ENCODE measurements at places on chromosomes 16 and 17.

DNA sequence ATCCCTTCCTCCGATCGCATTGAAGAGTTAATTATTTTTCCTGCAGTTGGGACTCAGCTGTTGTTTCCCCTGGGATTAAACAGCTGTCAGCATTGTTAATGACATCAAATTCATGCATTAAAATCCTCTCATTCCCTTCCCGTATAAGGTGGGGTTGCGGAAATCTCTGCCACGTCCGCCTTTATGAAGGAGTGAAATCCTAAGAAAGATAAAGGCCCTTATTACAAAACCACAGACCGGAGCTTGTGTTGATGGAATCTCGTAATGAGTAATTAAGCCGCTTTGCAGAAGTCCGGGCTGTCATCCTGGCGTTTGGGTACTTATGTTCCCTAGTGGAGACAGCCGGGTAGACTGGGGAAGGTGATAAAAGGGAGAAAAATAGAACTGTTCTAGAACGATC, 627.6 kb downstream of the MAF start:
- DNase-seq: no peak

DNA sequence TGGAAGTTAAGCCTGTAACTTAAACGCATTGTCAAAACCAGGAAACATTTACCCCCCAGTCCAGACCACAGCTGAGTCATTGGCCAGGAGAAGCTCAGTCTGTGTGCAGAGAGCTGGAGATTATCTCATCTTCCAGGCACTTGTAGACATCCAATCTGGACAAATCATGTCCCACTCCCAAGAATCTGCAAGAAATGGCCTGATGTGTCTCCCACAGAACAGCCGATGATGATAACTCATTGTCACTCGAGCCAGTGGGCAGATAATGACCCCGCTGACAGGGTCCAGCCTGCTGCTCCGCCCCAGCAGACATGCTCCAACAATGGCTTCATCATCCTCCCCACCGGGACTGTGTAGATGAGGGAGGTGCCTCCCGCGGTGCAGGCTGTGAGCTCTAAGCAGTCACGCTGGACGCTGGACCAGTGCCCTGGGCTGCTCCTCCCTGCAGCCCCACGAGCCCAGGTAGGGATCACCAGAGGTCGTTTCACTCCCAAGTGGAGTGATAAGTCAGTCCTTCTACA, 322.5 kb downstream of the C16orf95 start:
- DNase-seq: no peak

DNA sequence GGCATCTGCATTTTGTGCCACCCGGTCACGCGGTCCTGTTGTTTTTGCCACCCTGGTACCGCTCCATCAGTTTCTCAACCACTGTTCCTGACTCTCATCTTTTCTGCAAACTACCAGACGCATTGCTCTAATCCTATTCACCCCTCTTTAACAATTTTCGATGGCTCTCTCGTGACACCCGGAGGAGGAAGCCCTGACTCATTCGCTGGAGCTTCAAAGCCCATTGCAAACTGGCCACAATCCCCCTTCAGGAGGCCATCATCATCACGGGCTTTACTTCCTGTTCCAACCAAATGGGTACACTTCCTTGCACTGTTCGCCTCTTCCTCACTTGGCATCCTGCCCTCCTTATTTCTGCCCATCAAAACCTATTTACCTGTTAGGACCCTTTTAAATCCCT, 155.3 kb downstream of the RGS9 start:
- no peak for DNase-seq

DNA sequence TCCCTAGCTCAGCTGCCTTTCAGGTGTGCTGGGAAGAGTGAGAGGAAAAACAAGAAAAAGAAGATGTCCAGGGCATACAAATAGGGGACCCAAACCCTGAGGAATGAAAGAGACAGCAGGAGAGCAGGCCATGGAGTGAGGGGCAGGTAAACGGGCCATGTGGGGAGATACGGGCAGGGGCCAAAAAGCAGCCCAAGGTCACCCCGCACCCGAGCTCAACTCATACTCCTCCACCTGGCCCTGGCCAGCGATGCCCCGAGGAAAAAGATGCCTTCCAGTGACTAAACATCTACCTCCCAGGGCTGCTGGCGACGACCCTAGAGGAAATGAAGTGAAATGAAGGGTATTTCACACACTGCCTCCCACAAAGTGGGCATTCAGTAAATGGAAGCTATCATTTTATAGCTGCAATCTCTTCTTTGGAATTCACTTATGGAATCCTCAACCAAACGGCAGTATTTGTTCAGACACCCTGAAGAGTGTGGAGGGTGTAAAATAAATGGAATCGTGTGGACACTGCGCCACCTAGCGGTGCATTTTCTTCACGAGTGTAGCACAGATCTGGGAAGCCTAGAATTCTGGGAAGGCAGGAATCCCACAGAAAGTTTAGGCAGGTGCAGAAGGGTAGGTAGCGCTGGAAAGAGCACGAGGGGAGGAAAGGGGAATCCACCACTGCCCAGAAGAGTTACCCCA, 14.9 kb downstream of the ELAC2 start:
- DNase-seq: peak; percentile 69

GRCh38 chr17:44307387-44308186, 814 bp upstream of the RUNDC3A start:
- DNase-seq: peak; percentile 67

GRCh38 chr16:54940279-54940604, 9.6 kb downstream of the IRX5 start:
- DNase-seq: no peak

DNA sequence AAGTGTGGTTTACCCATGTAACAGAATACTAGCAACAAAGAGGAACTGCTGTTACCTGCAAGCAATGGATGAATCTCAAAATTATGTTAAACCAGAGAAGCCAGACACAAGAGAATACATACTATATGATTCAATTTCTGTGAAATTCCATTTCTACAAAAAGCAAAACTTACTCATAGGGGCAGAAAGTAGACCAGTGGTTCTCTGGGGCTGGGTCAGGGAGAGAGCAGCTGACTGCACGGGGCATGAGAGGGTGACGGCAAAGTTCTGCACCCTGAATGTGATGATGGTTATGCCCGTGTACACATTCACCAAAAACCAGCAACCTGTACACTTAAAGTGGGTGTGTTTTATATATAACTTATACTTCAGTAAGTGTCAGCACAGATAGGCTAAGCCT, 3.1 kb downstream of the ZNF843 start:
- no peak for DNase-seq

DNA sequence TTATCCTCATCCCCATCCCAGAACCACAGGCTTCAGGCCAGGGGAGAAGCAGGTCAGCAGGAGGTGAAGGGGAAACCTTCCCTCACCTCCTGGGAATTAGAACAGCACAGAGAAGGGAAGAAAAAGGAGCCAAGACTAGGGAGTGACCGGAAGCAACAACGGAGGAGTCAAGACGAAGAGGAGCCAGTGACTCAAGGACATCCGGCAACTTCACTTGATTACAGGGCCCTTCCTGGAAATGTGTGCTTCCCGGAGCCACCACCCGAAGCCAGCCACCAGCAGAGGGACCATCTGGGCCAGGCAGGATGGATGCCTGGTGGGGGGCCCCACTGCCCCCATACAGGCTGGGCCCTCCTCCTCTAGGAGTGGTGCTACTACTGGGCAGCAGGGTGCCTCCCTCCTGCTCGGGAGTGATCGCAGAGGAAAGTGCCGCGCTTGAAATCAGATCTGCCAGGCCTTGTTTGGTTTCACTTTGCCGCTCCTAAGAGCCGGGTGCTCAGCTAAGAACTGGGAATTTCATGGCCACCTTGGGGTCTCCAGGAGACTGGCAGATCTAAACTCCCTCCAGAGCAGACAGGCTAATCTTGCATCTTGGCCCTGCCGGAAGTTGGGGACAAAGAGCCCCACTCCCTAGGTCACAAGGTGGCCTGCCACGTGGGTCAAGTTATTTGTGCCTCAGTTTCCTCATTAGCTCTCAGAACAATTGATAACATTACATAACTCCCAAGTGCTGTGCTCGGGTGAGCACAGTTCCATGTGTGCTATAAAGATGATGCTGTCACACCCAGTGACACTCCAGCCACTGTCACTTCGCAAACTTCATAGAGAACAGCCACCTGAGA, 6.6 kb downstream of the CDC42EP4 start:
- peak; percentile 53 for DNase-seq

DNA sequence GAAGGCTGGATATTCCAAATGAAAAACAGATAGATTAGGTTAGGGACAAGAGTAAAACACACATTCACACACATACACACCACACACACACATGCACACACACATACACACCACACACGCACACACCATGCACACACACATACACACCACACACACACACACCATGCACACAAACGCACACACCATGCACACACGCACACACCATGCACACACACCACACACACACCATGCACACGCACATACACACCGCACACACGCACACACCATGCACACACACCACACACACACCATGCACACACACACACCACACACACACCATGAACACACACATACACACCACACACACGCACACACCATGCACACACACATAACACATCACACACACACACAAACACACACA, 203.7 kb upstream of the ZFHX3 start:
- no peak for DNase-seq

DNA sequence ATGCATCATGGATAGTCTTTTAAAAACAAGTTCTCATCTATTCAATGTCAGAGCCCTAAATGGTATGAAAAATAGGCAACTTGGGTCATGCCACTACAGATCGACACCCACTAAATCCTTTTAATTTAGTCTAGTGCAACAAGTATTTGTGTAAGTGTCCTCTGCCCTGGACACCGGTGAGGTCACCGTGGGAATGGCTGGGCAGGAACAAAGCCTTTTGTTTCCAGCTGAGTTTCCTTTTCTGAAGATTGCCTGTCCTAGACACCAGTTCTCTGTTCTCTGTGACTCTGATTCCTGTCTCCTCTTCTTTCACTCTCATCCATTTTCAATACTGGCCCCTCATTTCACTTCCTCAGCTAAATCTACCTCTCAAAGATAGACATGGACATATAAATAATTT, 446.5 kb downstream of the MAF start:
- no peak for DNase-seq

DNA sequence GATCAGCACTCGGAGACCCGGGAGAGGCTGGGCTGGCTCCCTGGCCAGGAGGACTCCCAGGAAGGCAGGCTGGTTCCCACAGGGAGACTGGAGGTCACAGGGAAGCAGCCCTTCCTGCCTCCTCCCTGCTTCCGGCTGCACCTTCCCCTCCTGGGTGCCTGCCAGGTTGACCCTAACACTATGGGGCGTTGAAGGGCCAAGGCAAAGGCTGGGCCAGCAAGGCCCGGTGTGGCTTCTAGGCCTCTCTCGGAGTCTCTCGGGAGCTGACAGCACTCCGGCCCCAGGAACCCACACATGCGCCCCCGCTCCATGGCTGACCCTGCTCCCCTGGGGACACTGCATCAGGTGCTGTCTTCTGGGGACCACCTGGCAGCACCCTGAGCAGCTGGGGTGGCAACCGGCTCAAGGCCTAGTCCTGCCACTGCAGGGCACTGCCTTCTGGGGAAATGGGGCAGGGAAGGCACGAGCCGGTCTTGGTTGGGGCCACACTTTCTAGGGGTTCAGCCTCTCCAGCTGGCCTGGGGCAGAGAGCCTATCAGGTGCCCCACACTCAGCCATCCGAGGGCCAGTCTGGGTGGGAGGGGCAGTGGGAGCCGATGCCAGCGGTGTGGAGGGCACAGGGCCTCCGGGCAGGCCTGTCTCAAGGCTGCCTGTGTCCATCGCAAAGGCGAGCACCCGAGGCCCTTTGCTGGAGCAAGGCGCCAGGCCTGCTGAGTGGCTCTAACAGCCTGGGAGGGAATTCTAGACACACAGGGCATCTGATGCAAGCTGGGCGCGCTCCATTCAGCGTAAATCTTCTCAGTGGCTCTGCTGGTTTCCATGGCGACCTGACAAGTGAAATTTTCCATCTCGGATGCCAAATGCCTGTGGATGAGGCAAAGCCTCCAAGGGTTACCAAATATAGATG, 5.6 kb upstream of the MTSS2 start:
- DNase-seq: no peak

DNA sequence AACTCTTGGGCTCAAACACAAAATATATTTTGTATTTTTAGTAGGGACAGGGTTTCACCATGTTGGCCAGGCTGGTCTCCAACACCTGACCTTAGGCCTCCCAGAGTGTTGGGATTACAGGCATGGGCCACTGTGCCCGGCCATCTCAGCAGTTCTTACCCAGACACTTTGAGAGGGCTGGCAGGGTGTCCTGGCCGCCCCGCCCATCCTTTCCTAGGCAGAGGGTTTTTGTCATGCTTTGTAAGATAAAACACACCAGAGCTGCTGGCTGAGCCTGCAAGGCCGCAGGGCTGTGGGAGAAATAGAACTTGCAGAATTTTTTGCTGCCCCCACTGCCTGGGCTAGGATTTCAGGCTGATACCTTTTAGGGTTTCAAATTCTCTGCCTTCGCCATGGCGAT, 8.7 kb downstream of the PPL start:
- DNase-seq: no peak

DNA sequence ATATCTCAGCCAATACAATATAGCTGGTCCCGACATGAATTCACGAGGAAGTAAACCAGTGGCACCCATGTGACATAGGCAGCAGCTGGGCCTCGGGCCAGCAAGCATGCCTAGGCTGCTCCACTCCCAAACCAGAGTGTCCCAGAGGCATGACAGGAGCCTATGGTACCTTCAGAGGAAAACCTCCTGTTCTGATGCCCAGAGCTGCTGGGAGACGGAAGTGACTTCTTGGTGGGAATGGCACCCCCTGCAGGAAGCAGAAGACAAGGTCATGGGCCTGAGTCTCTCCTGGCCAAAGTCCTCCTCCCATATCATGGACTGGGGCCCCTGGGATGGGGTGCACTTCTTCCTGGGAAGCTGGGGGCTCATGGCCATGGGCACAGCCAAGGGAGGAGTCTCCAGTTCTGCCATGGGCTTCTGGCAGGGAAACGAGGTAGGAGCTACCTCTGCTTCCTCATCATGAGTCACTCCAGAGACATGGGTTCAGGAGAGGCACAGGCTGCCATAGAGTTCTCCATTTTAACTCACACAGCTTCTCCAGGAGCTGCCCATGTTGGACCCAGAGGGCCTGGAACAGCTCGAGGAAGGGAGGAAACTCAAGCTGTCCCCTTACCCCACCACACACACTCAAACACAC, 13.4 kb downstream of the FBF1 start:
- DNase-seq: peak; percentile 78

- no peak for DNase-seq
Observed at GRCh38 chr17:51231999-51232398, 27.9 kb downstream of the MBTD1 start.

GRCh38 chr17:7922845-7923628, 6.6 kb downstream of the KCNAB3 start:
- no peak for DNase-seq

DNA sequence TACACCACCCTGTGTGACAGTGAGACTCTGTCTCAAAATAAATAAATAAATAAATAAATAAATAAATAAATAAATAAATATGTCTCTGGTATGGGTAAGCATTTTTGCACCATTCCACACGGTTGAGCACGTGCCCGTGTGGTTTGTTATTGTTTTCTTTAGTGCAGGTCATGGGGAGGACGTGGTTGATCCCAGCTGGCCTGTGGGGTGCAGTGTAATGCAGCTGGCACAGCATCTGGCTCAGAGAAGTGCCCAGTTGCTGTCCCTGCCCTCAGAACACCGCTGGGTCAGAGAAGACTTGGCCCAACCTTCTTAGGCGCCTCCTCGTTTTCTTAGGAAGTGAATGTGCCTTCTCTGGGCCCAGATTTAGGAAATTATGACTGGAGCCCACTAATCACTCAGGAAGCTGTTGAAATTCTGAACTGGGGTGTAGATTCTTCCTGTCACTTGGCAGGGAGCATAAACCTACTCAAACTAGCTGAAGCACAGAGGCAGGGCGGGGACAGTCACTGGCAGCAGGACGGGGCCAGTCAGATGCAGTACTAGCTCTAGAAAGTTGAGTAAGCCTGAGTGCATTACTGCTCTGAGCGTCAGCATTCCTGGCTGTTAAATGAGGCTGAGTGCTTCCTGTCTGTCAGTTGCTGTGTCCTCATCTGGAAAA, 85.9 kb downstream of the SNX29 start:
- no peak for DNase-seq
